ENCODE measurements at places on chromosomes 16 and 17.

DNA sequence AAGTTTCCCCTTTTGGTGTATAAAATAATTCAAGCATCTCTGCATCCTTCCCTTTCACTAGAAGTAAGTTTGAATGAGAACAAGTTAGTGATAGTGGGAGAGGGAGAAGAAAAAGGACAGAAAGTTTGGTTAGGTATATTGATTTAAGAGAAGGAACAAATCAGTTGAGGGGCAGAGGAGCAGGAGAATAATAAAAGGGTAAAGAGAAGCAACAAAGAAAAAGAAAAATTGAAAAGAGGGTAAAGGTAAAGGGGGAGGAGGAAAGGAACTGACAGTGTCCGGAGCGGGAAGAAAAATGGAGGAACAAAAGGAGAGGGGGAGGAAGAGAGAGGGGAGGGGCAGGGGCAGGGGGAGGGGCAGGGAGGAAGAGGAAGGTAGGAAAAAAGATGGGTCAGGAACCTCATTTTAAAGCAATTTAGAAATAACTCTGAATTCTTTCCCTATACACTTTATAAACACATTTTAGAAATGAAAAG is 6.3 kb upstream of the IGF2BP1 start:
- DNase-seq: no peak

GRCh38 chr16:30746638-30747175 is 1.5 kb upstream of the PHKG2 start:
- DNase-seq: no peak

GRCh38 chr17:74305865-74306654 is 20.0 kb upstream of the KIF19 start:
- DNase-seq: no peak

DNA sequence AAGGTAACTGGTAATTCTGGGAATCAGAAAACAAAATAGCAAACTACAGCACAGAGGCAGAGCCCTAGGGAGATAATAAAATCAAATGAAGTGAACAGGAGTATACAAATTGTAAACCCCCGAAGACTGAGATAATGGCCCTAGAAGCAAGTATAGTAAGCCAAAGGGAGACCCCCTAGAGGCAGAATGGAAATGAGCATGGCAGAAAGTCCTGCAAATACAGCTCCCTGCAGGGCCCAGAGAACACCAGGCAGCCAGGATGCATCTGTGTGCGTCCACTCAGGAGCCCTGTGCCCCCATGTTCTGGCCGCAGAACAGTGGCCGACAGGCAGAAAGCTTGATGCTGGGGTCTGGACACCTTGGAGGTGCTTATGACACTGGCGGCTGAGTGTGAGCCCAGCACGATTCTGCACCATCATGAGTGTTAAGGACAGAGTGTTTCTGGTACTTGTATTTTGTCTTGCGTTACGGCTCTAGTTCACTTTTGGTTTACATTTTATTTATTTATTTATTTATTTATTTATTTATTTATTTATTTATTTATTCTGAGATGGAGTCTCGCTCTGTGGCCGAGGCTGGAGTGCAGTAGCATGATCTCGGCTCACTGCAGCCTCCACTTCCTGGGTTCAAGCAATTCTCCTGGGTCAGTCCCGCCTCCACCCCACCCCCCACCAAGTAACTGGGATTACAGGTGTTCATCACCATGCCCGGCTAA is 48.7 kb downstream of the RGS9 start:
- no peak for DNase-seq

- no peak for DNase-seq
These were observed 229.2 kb downstream of the MAP2K6 start for GRCh38 chr17:69643686-69644085.

DNA sequence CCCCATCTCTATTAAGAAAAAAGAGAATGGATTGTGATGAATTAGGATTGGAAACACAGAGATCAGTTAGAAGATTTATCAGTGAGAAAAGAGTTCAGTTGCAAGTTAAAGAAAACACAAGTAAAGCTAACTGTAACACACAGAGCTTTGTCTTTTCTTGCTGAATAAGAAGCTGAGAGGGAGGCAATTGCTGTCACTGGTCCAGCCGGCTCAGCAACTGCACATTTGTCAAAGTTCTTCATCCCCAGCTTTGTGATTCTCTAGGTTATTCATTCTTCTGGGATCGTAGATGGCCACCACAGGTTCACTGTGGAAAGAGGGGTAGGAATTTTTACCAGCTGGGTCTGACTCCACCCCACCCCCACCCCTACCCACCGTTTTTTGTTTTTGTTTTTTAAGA is 615.7 kb downstream of the WWOX start:
- no peak for DNase-seq

Measured in stimulated activated CD4-positive, alpha-beta T cell treated with anti-CD3 and anti-CD28 coated beads, Interleukin-2, amount 100 ng/mL, for 4 hours (primary cell).